ENCODE measurements at places on chromosomes 5 and 9.

GRCh38 chr9:89542401-89543021 is 44.6 kb upstream of the SEMA4D start:
- DNase-seq = no peak

- DNase-seq = no peak
Measured at GRCh38 chr5:112208699-112209615, 210.1 kb downstream of the EPB41L4A start.

GRCh38 chr5:121160591-121160990 is 691.1 kb upstream of the FTMT start:
- no peak for DNase-seq

DNA sequence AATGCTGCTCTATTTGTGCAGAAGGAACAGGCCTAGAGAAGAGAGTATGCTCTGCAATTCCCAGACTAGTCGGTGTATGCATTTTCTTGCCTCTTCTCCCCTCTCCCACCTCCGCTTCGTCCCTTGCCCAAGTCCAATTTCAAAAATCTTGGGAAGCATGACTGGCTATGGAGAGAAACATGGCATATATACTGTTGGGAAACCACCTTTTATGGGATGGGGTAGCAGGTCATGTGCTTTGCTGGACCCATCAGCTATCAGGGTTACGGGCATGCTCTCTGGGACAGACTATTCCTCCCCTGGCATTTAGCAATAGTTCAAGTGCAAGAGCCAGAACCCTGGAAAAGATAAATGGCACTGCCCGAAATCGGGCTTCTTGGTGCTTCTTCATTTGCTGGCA is 12.0 kb downstream of the ISL1 start:
- DNase-seq = no peak

DNA sequence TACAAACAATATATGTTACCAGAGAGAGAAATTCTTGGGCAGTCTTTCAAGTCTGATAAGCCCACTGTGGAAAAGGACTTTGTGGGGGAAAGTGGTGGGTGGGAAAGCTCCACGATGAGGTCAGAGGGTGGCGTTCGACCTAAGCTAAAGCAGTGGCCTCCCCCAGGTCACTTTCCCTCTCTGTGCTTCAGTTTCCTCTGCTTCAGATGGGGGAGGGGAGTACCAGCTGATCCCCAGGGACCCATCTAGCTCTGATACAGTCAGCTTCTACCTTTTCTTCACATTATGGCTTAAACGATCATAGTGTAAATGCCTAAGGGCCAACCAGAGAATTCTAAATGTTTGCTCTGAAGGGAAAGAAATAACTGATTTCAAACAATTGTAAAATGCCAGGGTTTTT is 36.6 kb upstream of the ARSB start:
- DNase-seq = no peak
